ENCODE measurements at places on chromosomes 6 and 20.

DNA sequence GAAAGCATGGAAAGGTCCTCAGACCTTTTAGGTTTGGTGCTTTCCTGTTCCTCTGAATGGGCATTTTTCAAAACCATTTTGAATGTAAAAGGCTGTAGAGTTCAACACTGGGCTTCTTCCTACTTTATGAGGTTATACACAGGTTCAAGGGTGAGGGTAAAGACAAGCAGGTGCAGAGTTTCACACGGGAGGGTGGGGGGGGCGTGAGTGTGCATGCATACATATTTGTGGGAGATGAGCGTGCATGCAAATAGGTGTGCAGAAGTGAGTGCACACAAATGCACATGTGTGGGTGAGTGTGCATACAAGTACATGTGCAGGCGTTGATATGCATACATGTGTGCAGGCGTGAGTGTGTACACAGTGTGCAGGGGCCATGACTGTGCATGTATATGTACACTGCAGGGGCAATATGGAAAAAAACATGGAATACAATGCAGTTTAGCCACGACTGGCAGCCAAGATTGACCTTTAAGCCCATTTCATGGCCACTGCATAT lies 183.1 kb downstream of the GMPR start:
- DNase-seq = no peak

DNA sequence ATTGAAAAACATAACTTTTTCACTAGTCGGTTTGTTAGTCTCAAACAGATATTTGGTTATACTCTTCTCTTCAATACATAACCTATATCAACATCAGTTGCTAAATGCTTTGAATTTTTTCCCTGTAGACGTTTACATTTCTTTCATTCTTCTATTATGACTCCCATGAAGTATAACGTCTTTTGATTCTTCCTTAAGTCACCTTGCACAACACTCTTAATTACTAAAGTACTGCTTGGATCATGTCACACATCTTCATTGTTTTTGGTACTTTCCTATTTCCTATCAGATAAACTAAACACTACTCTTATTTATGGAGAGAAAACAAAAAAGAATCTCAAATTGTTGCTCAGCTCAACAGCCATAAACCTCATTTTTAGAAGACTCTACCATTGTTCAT lies 23.0 kb upstream of the BMP5 start:
- DNase-seq = no peak

DNA sequence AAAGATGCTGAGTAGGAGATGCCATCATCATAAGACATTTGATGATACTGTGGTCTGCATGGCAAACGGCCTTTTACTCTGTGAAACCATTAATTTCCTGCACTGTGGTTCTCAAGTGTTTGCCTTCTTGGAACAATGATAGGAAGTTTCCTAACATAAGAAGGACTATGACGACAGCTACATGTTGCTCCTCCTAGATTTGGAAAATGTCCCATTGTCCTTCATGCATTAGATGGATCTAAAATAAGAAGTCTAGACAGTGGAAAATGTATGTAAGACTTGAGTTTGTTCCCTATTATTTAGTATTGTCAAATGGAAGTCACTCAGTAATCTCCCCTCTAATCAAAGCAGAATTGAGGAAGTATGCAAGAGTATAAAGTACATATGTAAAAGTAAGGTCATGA lies 98.5 kb upstream of the TMEM170B start:
- DNase-seq = no peak

DNA sequence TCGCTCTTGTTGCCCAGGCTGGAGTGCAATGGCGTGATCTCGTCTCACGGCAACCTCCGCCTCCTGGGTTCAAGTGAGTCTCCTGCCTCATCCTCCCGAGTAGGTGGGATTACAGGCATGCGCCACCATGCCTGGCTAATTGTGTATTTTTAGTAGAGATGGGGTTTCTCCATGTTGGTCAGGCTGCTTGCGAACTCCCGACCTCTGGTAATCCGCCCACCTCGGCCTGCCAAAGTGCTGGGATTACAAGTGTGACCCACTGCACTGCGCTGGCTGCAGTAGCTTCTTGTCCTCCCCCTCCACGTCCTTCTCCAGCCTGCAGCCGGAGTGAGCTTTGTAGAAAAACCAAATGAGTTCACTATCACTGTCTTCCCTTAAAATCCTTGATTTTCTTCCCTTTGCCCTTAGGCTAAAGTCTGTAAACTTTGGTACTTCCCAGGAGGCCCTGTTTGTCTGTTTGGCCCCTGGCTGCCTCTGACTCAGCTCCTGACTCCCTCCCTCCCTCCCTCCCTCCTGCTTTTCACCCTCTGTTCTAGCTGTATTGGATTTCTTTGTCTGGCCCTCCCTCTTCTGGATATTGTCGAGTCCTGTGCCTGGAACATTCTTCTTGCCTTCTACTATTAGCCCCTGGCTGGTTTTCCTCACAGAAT lies 12.9 kb downstream of the PARD6B start:
- peak; percentile 53 for DNase-seq

DNA sequence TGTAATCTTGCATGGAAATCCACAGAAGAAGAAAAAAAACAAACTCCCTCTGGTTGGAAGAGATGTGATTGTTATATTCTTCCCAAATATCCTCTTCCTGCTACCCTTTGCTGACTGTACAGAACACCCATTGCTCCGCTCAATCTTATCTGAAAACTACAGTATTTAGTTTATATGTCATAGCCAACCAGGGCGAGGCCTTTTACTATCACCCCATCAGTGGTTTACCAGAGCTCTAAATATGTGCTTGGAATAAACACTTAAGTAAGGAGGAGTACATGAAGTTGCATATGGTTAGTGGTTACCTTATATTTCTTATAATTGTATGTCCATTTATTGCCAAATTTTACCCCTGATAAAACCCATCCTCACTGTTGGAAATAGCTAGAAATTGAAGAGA lies 12.2 kb downstream of the PRL start:
- no peak for DNase-seq

DNA sequence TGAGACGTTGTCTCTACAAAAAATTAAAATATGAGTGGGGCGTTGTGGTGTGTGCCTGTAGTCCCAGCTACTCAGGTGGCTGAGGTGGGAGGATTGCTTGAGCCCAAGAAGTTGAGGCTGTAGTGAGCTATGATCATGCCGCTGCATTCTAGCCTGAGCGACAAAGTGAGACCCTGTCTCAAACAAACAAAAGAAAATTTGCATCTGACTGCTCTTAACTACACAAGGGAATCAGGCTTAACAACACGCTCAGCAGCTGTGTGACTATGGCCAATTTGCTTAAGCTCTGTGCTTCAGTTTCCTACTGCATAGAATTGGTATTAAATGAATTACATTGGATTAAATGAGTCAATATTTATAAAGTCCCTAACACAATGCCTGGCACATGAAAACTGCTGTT lies 24.3 kb upstream of the MRPS10 start:
- no peak for DNase-seq

DNA sequence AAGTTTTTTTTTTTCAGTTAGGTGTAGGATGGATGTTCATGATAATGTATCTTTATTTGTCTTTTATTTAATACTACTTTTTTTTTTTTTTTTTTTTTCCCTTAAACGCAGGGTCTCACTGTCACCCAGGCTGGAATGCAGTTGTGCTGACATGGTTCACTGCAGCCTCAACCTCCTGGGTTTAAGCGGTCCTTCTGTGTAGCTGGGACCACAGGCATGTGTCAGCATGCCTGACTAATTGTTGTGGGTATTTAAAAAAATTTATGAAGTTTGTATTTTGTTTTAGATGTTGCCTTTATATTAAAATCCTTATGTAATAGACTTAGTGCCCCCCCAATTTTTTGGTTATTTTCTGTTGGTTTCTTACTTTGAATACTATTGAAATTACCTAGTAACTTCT lies 42.6 kb downstream of the NCOA3 start:
- DNase-seq = no peak

DNA sequence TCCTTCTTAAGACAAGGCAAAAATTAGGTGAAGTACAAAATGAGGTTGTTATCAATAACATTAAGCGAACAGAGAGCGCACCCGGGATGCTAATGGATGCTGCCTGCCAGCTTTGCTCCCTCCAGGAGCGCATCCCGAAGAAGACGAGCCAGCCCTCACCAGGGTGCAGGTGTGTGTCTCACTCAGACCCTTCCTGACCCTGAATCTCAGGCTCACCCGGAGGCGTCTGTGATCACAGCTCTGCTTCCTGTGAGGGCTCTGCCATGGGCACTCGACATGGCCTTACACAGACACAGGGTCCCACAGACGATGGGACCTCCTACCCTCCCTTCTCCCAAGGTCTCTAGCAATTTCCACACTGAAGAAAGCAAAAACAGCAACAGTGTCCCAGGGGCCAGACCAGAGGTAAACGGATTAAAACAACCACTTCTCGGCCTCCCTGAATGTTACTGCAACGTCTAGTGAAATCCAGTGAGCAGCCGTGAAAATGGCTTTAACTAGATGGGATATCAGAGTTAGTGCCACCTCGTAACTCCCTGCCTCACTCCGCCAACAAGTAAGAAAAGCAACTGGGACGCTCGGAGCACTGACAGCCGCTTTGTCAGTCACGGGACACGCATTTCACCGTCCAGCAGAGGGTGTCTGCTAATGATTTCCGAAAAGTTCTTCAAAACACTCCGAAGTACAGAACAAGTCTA lies 11.7 kb downstream of the ZBTB46 start:
- DNase-seq = no peak

- DNase-seq = peak; percentile 82
Measured at GRCh38 chr6:124999105-124999764, 37.0 kb downstream of the RNF217 start.

DNA sequence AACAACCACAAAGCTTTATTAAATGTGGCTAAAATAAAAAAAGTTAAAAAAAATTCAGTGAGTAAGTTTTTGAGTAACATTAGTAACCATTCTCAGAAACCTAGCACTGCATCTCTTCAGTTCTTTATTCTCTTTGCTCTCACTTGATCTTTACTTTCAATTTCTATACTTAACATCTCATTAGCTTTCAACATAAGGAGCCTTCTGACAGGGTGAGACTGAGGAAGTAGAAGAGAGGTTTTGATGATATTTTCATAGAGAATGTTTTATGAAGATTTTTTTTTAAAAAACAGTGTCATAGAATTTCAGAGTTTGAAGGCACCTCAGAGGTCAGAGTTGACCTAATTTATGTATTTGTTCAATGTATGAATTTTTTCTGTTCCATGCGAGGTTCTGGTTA lies 60.8 kb downstream of the FAM83B start:
- no peak for DNase-seq

GRCh38 chr6:39102071-39102820 lies 12.7 kb downstream of the SAYSD1 start:
- DNase-seq = no peak

DNA sequence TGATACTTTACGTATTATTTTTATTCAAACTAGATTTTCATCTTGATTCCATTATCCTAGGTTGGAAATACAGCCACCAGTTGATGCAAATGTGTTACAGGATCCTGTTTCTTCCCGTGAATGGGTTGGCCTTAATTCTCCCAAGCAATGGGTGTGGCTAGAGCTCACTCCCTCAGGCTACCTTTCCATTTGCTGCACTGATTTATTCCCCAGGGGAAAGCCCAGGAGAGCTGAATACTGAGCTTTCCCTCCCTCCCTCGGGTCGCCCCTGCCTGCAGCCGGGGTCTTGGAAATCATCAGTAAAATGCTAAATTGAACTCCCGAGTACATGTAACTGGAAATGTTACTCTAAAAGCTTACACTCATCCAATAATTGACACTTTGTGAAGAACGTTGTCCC lies 9.9 kb downstream of the SMOC2 start:
- DNase-seq = no peak

GRCh38 chr6:12233693-12234571 lies 56.2 kb upstream of the EDN1 start:
- DNase-seq = peak; percentile 78

DNA sequence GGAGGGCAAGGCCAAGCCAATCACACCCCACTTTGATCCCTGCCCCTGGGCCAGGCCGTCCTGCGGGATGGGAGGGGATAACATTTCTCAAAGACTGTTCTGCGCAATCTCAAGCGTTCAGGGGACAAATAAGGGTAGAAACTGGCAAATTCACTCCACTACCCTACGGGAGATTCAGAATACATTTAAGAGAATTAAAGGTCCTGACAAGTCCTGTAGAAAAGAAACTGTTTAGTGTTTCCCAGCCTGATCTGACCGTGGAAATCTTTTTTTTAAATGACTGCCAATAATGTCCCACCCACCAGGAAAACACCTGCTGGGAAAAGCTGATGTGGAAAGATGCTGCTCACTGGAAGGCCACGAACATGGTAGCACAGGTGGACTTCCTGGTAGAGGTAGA lies 140.6 kb upstream of the RNF24 start:
- no peak for DNase-seq

- DNase-seq = no peak
Measured at GRCh38 chr6:22664968-22665367, 95.6 kb downstream of the HDGFL1 start.

DNA sequence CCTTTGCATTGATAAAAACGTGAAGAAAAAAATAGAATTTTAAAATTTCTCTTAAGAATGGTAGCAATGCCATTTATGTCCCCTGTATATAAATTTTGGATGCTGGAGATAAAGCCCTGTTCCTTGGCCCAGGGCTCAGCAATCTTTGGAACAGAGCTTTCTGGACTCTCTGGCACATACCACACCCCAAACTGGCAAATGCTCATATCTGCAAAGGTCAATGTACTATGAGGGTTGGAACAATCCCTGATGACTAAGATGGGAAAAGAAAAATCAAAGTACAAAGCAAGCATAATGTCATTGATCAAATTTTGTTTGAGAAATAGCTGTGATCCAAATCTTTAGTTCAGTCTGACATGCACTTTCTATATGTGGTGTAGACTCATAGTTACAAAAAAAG lies 158.1 kb upstream of the HCRTR2 start:
- DNase-seq = no peak

DNA sequence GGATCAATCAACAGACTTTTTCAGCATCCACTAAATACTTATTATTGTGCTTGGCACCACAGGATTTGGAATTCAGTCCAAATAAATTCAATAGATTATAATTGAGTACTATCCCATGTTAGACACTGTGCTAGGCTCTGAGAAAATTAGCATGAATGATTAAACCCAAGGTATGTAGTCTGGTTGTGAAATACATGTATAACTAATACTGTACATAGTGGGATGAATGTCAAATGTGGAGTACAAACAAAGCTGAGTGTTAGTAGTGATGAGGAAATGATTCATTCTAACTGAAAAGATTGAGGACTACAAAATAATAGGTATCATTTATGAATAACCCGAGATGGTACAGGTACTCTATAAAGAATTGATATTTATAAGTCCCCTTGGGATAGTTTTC lies 111.9 kb upstream of the FLRT3 start:
- no peak for DNase-seq

DNA sequence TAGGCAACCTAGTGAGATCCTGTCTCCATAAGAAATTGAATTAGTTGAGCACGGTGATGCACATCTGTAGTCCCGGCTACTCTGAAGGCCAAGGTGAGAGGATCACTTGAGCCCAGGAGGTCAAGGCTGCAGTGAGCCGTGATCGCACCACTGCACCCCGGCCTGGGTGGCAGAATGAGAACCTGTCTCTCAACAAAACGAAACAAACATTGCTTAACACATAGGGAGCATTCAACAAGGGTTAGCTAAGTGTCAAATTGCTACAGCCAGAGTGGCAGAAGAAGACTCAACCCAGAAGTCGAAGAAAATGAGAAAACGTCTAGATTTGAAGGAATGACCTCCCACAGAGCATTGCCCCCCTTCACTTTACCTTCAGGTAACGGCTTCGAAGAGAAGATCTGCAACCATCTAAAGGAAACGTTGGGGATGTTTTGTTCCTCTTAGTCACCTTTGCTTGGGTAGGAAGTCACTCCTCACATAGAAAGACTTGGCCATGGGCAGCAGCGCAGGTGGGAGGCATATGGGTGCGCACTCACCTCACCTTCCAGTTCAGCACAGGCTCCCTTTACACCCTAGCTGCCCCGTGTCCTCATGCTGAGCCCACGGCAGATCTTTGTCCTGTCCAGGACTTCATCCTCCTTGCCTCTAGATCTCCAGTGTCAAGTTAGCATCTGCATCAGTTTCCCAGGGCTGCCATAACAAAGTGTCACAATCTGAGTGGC lies 63.7 kb upstream of the SHLD1 start:
- no peak for DNase-seq

Data from G401 (cell line).